ENCODE measurements at places on chromosomes 5 and 9.

- no peak for DNase-seq
Observed at GRCh38 chr5:138702166-138703077, 50.8 kb upstream of the CTNNA1 start.

DNA sequence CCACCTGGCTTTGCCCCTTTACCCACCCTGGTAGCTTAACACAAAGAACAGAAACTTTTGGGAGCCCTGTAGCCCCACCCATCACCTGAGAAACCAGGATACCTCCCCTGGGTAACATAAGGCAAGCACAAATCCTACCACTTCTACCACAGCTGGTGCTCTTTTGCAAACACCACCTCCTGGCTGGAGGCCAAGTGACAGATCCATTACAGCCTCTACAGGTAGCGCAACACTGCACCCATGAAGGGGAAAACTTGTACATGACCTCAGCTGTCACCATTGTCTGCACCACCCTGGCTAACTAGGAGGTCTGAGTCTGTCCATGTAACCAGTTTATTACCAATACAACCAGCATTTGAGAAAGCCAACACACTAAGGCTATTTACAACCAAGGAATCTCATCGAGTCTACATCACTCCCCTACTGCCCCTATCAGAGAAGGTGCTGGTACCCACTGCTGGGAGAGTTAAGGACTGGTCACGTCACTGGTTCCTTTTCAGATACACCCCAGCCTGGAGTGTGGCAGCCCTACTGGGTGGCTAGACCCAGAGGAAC, 128.6 kb downstream of the PJA2 start:
- peak; percentile 55 for DNase-seq

GRCh38 chr5:172877466-172878260, 43.6 kb downstream of the ERGIC1 start:
- DNase-seq: no peak

- DNase-seq: no peak
Observed at GRCh38 chr9:120730654-120731514, 16.6 kb upstream of the MEGF9 start.

GRCh38 chr9:98020476-98021145, 35.9 kb upstream of the NANS start:
- DNase-seq: no peak

DNA sequence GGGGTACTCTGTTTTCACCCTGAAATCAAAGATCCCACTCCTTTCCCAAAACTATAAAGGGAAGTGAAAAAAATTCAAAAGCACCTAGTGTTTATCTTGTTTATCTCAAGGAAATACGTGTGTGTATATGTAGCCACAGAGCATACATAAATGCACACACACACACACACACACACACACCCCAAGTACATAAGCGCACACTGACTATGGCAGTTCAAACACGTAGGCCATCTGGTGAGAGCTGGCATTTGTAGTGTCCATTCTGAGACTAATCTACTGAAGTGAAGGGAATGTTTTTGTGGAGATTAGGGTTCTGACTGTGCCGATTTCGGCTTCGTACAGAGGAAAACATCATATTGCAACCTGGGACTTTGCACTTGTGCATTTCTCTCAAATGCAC, 451.7 kb downstream of the BNC2 start:
- no peak for DNase-seq

DNA sequence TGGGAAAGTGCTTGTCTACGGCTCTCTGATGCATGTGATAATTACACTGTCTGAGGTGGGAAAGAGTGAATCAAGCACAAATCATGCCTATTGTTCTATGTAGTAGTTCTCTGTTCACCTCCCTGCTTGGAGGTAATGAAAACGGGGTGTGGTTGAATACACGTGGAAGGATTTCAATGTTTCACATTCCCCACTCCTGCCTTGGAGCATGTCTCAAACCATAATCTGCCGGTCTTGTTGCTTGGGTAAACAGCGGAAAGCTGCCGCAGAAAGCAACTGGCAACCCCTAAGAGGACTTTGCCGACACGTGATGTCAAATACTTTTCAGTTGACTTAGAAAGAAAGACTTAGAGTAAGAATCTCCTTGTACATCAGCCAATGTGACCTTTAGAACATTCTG, 63.5 kb upstream of the MOCS2 start:
- DNase-seq: no peak

GRCh38 chr9:18707489-18708205, 233.7 kb downstream of the ADAMTSL1 start:
- no peak for DNase-seq

DNA sequence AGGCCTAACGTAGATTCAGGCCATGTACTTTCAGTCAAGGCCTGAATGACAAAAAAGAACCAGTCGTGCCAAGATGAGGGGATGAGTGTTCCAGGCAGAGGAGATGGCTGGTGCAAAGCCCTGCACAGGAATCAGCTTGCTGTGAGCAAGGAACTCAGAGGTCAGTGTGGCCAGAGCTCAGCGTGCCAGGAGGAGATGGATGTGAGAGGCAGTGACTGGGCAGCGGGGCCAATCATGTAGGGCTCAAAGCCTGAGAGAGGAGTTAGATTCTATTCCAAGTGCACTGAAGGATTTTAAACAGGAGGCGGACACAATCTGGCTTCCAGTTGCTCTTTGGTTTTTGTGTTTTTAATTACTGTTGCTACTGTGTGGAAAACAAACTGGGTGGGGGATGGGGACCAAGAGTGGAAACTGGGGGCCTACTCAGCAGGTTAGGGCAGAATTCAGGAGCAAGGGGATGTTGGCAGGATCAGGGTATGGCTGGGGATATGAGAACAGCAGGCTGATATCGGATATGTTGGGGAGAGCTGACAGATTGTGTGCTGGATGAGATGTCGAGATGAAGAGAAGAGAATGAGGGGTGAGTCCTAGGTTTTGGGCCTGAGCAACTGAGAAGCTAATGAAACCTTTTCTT, 64.3 kb downstream of the ANGPTL2 start:
- DNase-seq: no peak

- DNase-seq: no peak
Observed at GRCh38 chr5:50301756-50302155, 139.3 kb downstream of the EMB start.

- DNase-seq: no peak
Observed at GRCh38 chr5:102996011-102996575, 123.8 kb downstream of the GIN1 start.

DNA sequence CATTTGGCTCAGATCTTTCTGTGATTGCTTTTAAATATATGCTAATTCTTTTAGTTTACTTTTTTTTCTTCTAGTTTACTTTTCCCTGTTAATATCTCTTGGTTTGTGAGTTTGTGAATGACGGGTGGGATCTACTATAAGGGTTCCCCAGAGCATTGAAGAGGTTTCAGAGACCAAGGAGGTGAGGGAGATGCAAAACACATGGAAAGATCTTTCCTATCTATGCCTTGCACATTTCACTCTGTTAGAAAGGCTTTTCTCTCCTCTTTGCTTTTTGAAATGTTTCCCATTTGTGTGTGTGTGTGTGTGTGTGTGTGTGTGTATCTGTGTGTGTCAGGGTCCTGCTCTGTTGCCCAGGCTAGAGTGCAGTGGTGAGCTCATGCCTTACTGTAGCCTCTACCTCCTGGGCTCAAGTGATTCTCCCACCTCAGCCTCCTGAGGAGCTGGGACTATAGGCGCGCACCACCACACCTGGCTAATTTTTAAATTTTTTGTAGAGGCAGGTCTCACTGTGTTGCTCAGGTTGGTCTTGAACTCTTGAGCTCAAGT, 50.7 kb downstream of the CNTLN start:
- DNase-seq: no peak

DNA sequence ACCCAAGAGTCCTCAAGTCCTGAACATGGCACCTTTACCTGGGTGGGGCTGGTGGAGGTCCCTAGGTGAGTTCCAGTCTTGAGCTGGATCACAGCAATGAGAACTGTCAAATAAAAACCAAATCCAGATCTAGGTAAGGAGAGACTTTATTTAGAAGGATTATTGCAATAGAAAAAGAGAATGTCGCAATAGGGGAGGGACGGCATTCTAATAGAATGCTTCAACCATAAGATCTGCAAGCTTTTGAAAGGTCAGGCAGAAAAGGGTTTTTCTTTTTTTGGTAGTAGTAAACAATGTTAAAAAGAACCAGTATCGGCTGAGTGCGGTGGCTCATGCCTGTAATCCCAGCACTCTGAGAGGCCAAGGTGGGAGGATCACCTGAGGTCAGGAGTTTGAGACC, 5.2 kb upstream of the GCNT1 start:
- no peak for DNase-seq

DNA sequence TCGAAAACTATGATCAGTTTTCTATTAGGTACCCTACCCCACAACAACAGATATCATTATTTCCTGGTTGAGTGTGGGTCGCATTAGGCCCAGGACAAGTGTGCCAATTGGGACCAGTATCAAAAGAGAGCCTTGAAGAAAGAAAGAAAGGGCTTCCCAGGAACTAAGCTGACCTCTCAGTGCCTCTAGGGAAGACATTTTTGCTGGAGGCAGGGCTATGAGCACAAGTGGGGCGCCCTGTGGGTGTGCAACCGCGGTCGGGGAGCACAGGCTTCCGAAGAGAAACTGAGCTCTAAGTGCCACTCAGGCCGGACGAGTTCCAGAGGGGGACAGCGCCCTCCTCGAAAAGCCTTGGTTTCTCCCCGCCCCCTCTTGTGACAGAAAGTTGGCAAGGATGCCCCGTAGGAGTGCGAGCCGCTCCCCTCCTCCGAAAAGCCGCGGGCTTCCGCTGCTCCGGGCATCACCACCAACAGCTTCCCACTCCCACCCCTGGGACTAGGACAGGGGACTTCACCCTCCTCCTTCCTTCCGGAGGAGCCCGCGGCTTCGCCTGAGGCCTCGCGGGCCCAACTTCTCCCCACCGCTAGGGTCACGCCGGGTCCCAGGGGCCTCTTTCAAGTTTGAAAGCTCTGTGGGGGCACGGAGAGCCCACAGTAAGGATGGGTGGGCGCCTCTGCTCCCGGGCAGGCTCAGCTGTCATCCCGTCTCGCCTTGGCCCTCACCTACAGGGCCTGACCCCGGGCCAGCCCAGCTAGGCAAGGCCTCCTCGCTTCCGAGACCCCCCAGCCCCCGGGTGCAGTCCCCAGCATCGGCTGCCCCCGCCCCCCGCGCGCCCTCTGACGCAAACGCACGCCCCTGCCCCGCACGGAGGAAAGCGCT, 2.0 kb downstream of the NR2F1-AS1 start:
- no peak for DNase-seq

- no peak for DNase-seq
Observed at GRCh38 chr9:94931036-94931633, 204.6 kb downstream of the AOPEP start.

GRCh38 chr5:137872466-137872865, 4.8 kb downstream of the MYOT start:
- DNase-seq: no peak

- peak; percentile 50 for DNase-seq
Observed at GRCh38 chr9:10366171-10366779, 246.5 kb downstream of the PTPRD start.

DNA sequence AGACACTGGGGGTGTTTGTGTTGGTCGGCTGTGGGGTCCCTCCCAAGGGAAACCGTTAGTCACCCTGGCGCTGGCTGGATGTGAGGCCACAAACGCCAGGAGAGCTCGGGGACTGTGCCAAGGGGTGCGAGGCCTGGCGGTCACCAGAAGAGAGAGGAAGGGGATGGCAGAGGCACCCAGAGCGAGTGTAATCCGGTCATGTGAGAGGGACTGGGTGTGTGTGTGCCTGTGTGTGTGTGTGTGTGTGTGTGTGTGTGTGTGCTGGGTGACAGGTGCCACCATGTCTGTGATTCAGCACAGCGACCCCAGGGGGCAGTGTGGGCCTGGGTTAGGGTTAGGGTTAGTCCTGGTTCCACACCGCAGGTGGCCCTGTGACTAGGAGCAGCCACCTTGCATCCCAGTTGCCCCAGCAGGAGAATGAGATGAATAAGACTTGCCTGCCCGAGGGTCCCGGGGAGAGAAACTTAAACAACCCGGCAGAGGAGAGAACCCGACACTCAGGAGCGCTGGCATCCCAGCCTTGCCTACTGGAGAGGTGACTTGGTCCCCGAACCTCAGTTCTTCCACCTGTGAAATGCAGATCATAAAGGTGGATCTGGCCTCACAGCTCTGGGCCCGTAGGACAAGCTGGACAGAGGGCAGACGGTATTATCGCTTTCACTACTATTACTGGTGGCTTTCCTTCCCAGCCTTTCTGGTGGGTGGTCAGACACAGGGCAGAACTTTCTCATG, 1.4 kb upstream of the ADAMTSL2 start:
- peak; percentile 77 for DNase-seq

- no peak for DNase-seq
Observed at GRCh38 chr9:95498641-95499040, 18.1 kb downstream of the PTCH1 start.

DNA sequence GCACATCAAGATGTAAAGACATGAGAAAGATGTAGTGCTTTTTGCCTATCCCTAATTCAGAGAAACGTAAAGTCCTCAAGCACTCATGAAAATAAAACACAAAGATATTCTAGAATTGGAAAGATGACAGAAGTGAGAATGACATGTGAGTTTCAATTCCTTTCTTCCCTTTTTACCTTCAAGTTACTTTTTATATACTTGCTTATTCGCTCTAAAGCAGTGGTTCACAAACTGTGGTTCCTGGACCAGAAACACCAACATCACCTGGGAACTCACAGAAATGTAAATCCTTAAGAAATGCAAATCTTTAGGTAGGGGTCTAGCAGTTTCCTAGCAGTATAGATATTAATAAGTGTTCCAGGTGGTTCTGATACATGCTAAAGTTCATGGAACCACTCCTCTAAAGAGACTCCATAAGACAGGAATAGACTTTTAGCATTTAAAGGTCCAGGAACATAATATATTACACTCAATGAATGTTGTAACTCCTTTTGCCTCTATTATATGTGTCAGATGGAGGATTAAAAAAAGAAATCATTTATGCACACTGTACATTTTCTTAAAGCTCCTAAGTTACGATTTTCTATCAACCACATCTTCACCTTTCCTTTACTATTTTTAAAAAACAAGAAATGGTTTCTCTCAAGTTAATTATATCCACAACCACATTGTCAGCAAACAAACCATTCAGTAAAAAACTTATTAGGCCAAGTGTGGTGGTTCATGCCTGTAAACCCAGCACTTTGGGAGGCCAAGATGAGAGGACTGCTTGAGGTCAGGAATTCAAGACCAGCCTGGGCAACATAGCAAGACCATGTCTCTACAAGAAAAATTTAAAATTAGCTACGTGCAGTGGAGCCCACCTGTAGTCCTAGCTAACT, 39.9 kb downstream of the ERP44 start:
- no peak for DNase-seq

DNA sequence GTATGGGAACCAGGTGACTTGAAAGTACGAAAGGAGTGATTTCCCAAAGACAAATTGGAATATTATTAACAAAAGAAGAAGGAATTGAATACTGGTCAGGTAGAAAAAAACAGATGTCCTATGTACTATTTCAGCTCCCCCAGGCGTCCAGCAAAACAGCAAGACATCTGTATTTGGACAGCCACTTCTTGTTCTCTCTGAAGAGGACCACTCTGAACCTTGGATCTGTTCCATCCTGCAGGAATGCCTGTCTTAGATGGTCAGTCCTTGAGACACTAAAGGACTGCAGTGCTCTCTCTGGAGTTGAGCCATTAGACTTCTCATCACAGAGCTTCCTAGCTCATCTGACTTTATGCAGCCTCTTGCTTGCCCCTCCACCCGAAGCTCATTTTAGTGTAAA, 74.4 kb upstream of the RARS1 start:
- no peak for DNase-seq

All from NCI-H1105 (cell line).